ENCODE measurements at places on chromosomes 1 and 21.

DNA sequence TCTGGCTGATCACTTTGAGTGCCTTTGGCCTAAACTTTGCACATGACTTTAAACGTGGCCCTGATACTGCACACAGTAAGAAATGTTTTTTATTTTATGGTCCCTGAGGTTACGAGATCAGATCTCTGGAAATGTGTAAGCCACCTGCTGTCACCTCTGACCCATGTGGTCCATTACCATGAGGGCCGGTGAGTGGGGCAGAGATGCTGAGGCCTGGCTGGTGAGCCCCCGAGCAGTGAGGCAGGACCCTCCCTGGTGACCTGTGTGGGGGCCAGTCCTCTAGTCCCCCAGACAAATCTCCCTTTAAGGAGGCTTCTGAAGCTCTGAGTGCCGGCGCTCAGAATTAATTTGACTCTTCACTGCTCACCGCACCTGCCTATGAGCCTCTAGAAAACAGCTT, 12.4 kb downstream of the TFF3 start:
- no peak for DNase-seq

DNA sequence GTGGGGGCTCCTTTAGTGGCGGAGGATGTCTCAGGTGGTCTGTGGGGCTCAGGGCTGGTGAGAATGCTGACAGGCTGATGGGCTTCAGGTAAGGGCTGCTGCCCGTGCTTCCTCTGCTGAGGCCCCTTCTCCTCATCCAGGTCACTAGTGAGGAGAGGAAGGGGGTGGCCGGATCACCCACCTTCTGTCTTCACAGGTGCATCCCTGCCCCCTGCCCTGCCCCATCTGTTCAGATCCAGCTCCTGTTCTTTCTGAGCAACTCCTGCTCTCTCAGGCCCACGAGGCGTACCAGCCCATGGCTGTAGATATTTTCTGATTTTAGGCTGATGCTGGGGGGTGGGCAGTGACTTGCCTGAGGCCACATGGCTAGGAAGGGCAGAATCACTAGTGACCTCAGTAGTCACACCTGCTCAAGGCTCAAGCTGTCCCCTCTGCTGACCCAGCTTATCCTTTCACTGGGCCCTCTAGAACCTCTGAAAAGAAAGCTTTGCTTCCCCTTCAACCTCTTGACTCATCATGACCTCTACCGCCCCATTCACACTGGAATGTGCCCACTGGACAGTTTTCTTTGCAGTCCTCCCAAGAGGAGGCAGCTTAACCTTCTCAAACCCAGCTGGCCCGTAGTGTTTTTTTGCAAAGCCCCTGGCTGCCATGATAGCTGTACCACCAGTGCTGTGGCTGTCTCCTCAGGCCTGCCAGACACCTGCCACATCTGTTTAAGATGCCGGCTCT, 14.8 kb downstream of the DCST2 start:
- DNase-seq: no peak

DNA sequence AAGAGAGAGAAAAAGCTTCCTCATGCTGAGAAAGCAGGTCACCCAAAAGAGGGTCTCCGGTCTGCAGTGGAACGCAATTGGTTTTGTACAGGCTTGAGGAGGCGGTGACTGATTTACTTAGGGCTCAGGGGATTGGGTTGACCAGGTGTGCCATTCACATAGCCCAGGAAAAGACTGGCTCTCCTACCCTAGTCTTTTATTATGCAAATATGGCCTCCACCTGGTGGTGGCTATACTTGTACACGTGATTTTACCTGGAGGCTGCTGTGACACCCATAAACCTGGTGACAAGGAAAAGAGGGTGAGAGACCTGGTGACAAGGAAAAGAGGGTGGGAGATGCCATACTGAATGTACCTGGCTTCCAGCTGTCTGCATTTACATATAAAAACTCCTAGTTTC, 49.9 kb downstream of the DNTTIP2 start:
- no peak for DNase-seq

DNA sequence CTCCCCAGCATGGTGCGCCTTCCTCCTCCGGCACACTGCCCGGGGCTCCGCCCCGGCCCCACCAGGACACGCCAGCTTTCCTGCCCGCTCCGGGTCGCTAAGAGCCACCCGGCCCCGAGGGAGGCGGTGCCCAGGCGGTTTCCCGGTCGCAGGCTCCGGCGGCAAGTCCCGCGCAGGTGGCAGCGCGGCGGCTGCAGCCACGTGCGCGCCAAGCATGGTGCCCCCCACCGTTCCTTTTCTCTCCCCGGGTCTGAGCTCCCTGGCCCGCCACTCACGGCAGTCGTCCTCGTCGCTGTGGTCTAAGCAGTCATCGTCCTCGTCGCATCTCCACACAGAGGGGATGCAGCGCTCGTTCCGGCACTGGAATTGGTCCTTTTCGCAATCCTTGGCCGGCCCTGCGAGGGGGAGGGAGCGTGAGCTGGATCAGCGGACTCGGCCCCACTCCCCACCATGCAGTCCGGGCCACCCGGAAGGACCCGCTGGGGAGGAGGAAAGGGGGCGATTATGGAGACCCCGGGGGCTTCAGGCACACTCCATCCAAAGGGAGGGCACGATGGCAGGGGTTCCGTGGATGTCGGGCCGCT, 1.2 kb downstream of the LRP8 start:
- no peak for DNase-seq

- peak; percentile 20 for DNase-seq
These were observed 852 bp upstream of the RAVER2 start for GRCh38 chr1:64743954-64744491.

DNA sequence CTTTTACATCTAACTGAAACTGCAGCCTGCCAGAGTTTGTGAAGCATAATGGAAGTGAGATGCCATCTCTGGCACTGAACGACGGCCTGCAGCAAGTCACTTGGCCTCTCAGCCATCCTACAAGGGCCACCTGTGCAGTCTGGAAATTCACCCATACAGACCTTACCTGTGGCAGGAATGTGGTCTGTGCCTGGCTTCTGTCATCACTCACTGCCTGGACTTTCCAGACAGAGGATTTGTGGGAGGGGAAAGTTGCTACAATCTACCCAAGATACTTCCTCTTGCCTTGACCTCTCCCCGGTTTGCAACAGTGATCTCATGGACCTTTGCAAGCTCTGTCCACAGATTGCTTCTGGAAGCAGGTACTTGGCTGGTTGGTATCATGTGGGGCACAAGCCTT, 58.4 kb upstream of the ATP1B1 start:
- DNase-seq: no peak

- DNase-seq: no peak
These were observed 40.1 kb downstream of the ADARB1 start for GRCh38 chr21:45114475-45114874.

- no peak for DNase-seq
These were observed 365.6 kb downstream of the RPS6KC1 start for GRCh38 chr1:213416461-213417224.

DNA sequence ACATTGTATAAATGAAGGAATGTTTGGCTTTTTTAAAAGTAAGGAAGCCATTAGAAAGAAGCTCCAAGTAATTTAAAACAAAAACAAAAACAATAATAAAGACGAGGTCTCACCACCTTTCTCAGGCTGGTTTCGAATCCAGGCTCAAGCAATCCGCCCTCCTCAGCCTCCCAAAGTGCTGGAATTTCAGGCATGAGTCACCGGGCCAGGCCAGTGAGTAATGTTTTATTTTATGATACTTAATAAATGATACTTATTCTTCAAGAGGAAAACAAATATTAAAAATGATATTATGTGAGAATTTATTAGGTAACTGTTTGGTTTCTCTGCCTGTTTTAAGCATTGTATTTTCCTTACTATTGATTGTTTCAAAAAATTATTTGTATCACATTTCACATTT, 201.4 kb upstream of the BRINP3 start:
- no peak for DNase-seq

DNA sequence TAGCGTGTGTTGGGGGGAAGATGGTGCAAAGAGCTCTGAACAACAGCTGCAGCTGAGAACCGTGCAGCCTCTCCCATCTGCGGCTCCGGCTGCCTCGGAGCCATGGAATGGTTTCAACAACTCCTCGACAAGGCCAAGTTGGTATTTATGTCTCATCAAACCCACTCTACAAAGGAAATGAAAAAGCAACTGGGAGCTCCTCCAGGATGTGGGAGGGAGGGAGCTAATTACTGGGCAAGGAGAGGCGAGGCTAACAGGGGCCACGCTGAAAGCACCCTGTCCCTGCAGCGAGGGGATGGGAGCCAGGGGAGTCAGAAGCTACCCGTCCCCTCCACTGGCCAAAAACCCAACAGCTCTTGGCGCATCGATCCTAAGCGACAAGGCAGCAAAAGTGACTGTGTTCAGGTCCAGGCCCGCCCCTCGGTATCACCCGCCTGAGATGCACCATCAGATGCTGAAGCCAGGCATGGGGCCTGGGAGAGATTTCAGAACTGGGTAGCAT, 63.1 kb downstream of the ACOT7 start:
- DNase-seq: peak; percentile 81

DNA sequence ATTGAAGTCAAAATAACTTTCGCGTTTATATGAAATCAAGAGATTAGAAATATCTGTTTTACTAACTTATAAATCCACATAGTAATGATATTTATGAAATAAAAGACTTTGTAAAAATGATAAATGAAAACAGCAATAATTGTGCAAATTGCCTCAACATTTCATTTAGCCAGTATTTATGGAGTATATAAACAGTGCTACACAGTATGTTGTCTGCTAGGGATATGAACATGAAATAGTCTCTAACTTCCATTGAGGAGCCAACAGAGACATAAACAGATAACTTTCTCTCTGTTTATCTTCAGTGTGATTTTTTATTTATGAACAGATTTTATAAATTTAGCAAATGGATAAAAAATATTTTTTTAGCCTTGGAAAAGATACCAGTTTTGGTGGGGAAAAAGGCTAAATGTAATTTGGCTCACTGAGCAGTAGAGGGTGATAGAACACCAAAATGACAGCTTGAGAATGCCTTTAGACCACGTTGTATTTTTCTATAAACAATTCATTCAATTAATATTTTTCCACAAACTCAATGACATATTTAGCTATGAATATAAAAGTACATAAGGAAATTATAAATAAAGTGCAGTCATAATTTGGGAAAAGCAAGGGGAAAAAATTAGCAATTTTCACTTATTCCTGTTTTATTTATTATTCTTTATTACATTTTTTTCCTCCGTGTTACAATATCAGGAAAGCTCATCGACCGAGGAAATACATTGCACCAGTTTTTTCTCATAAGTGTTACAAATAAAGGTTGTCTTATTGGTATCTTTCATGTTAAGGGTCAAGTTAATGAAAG, 47.5 kb upstream of the EEIG2 start:
- no peak for DNase-seq

DNA sequence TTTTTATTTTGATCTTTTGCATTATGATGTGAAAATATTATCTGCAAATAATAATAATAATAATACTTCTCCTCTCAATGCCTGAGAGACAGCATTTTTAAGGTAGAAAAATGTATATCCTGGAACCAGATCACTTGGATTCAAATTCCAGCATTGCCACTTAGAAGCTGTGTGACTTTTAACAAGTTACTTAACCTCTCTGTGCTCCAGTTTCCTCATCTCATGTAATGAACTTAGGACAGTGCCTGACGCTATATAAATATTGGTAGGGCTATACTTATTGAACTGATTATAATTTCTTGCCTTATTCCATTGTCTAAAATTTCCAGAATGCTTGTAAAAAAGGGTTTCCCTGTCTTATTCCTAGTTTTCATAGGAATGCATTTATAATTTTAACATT, 137.2 kb downstream of the IGSF21 start:
- no peak for DNase-seq

DNA sequence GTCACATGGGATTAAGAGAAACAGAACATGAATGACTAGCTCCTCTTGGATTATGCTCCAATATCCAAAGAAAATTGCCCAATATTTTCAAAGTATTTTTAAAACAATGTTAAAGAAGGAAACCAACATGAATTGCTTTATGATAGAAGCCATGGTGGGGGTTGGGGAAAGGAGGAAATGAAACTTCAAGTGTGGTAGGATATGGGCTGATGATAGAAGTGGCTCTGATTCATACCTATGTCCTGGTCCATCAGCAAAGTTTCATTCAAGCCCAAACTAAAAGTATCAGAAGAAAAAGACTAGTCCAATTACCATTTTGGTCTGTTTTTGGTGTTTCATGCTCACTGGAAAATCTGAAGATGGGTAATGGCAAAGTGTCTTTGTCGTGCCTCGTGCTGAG, 104.2 kb upstream of the PROX1 start:
- no peak for DNase-seq

DNA sequence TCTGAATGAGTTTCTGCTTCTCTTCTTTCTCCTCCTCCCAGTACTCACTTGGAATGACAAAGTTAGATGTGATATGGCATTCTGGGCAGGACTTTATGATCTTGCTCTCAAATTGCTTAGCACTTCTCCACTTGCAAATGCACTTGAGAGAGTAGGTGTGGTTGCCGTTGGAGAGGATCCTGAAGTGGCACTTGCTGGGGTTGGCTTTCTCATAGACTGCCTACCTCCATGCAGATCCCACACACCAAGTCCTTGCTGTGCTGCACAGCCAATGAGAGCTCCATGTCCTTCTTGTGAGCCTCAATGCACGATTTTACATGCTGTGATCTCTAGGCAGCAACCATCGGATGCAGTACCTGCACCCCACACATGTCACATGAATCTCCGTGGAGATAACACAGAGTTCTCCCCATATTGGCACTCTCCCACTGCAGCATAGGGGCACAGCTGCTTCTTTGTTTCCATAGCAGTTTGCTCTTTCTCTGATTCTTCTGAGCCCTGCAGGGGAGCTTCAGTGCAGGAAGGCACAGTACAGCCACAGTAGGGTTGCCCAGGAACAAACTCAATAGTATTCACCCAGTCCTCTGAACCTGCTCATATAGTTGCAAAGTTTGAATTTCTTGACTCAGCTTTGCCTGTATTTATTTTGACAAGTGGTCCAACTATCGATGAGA, 45.2 kb downstream of the ZNF691 start:
- no peak for DNase-seq

DNA sequence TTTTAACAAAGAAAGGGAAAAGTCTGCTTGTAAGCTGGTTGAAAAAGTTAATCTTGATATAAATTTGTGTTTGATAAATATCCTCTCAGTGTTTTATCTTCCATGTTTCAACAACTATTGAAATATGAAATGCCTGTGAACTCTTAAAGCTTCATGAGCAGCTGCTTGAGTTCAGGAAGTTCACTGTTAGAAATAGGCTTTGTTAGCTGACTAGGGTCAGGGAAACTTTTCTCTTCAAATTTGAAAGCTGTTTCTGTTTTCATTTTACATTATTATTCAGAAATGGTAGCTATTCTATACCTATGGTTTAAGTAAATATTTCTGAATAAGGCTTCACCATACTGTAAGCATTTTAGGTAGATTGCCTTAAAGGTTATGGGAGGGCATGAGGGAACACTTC, 191.7 kb downstream of the HS2ST1 start:
- DNase-seq: no peak

- DNase-seq: no peak
These were observed 746 bp downstream of the DYRK1A start for GRCh38 chr21:37367336-37367702.
